Colonic mucosa (tissue), 4 donors: ENCODE measurements at places on chromosomes 5 and 9.
A peak's percentile ranks its signal among the peaks of the same experiment; 100 is the strongest.

DNA sequence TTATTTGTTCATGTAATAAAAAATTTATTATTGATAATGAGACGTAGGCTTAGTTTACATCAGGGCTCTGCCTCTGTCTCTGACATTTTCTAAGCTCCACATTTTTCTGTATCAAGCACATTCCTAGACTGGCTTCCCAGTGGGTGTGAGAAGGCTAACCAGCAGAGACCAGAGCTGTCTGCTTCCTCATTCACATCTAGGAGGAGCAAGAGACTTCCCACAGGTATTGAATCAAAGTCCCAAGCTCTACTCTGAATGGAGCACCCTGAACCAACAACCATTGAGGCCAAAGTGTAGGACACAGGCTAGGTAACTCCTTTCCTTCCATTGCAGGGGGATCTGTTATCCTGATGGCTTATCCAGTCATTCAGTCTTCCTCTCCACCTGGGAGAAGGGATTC, 72.4 kb downstream of the PARP8 start:
- no peak for DNase-seq

DNA sequence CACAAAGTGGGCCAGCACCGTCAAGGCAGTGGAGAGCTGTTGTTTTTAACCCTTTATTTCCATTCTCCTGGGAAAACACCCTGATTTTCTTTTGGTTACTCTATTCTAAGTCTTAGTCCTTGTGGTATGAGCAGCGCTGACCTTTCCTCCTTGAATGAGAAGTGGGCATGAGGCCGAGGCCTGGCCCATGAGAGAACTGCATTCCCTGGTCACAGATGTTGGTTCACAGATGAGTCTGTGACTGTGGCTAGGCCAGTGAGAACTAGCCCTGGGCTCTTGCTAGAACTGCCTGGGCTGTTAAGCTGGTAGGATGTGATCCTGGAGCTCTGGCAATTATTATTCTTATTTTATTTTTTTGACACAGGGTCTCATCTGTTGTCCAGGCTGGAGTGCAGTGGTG, 71.7 kb upstream of the KLF9 start:
- no peak for DNase-seq

DNA sequence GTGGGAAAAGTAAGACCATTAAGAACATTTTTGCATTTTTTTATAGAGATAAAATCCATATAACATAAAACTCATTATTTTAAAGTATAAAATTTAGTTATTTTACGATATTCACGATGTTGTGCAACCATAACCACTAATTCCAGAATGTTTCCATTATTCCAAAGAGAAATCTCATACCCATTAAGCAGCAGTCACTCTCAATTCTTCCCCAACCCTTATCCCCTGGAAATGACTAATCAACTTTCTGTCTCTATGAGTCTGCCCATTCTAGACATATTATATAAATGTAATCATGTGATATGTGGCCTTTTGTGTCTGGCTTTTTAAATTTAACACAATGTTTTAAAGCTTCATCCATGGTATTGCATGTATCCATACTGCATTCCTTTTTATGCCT, 115.6 kb upstream of the ADAMTSL1 start:
- no peak for DNase-seq

- no peak for DNase-seq
These were observed 70.9 kb upstream of the RARS1 start for GRCh38 chr5:168415401-168415800.

GRCh38 chr5:6261668-6262067, 116.7 kb downstream of the MED10 start:
- no peak for DNase-seq

- no peak for DNase-seq
These were observed 51.2 kb downstream of the TARS1 start for GRCh38 chr5:33491941-33492340.

DNA sequence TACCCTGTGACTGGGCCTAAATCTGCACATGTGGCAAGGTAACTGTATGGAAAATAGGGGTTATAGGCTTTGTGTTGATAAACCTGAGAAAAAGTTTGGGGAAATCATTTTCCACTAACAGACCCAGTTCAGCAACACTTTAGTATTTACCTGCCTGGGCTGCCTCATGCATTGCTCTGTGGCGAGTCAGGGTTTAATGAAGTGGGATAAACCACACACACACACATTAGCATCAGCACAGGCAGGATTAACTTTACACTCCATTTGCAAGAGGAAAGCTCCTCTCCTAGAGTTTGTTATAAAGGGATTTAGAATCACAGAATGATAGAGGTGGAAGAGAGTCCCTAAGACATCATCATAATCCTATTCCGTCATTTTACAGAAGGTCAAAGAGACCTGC, 20.0 kb upstream of the ZCCHC7 start:
- DNase-seq: no peak

- DNase-seq: peak; percentile 73
These were observed 75.1 kb downstream of the MAT2B start for GRCh38 chr5:163580516-163580915.

DNA sequence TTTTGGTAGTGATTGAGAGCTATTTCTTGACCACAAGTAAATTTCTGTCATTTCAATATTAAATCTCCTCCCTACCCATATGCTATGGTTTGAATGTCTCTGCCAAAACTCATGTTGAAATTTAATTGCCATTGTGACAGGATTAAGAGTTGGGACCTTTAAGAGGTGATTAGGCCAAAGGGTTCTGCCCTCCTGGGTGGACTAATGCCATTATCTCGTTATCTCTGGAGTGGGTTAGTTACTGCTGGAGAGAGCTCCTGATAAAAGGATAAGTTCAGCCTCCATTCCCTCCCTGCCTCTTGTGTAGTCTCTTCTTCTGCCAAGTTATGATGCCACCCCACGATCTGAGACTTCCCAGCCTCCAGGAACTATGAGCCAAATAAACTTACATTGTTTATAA, 3.6 kb upstream of the DRD1 start:
- DNase-seq: no peak

GRCh38 chr9:36765468-36766341, 193.0 kb downstream of the MELK start:
- peak; percentile 66 for DNase-seq

DNA sequence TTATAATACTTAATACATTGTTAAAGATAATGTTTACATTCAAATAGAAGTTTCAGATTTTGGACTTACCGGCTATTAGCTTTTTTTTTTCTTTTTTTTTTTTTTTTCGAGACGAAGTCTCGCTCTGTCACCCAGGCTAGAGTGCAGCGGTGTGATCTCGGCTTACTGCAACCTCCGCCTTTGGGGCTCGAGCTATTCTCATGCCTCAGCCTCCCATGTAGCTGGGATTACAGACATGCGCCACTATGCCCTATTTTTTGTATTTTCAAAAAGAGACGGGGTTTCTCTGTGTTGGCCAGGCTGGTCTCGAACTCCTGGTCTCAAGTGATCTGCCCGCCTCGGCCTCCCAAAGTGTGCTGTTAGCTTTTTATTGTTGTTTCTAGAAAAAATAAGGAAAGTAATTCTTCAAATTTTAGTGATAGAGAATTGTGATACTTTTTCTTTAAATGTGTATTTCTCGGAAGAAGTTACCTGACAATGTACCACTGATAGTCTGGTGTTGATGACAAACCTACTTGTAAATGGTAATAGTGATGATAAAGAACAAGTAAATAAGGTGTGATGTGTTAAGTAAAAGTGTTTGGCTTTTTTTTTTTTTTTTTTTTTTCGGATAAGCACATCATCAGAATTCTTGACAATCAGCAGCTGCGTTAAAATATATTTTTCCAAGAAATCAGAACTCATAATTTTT, 2.7 kb downstream of the CDC42SE2 start:
- DNase-seq: no peak

GRCh38 chr9:136533775-136534157, 12.1 kb downstream of the NOTCH1 start:
- DNase-seq: peak; percentile 74

DNA sequence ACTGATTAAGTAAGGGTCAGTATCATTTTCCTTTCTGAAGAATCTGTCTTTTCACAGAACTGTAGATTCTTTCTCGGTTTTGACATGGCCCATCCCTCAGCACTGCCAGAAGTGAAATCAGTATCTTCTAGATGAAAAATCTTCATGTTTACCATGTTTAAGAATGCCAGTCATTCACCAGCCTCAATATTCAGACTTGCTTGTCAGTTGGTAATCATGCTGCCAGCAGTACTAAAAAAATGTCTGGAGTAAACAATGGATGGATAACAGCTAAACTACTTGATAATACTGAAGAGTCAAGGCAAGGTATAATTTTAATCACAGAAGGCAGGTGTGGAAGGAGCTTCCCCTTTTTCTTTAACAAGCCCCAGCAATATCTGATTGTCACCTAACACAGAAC, 306.8 kb upstream of the DMAC1 start:
- no peak for DNase-seq

- peak; percentile 76 for DNase-seq
These were observed 569 bp downstream of the HINT2 start for GRCh38 chr9:35814106-35814840.

GRCh38 chr9:90927496-90927895, 125.9 kb downstream of the SYK start:
- DNase-seq: no peak

- no peak for DNase-seq
These were observed 388.5 kb upstream of the CTNND2 start for GRCh38 chr5:12292610-12293204.

GRCh38 chr9:88092797-88093331, 45.4 kb downstream of the SPATA31C2 start:
- no peak for DNase-seq

- DNase-seq: no peak
These were observed 290.1 kb upstream of the WWC1 start for GRCh38 chr5:168001318-168001717.

DNA sequence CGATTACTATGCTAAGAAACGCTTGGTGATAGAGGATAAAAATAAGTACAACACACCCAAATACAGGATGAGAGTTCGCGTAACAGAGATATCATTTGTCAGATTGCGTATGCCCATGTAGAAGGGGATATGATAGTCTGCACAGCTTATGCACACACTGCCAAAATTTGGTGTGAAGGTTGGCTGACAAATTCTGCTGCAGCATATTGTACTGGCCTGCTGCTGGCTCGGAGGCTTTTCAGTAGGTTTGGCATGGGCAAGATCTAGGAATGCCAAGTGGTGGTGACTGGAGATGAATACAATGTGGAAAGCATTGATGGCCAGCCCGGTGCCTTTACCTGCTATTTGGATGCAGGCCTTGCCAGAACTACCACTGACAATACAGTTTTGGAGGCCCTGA, 208.4 kb downstream of the PDZD2 start:
- DNase-seq: no peak

DNA sequence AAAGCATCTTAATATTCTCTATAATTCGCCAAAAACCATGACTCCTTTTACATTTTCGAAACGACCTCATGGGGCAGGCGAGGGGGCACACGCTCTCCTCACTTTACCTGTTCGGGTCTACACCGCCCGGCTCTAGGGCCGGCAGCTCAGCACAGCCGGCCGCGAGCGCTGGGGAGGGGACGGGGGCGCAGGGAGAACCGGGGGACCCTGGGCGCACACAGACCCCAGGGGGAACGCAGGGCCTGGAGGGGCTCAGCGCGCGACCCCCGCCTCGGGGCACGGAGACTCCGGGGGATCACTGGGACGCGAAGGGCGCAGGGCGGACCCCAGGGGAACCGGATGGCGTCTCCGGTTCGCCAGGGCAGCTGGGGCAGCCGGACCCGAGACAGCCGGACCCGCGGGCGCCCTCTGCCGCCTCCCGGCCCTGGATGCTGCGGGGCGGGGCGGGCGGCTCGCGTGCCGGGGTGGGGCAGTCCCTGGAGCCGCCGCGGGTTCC, at the start of gene AHRR:
AHRR (plus strand) TSS at position 485 of the 496 bp plus-strand sequence. CDS start 22,189 bp downstream, outside the sequence.
- peak; percentile 66 for DNase-seq

- DNase-seq: peak; percentile 55
These were observed 929 bp downstream of the SH3PXD2B start for GRCh38 chr5:172453206-172453985.

GRCh38 chr9:134066913-134067851, 644 bp downstream of the BRD3 start:
- no peak for DNase-seq

GRCh38 chr9:36862206-36863145, 171.6 kb downstream of the PAX5 start:
- DNase-seq: peak; percentile 60

- DNase-seq: no peak
These were observed 882 bp downstream of the CERCAM start for GRCh38 chr9:128421482-128421996.
